Right atrium auricular region (tissue), 2 donors: ENCODE measurements at places on chromosomes 2 and 18. TPM values are rescaled to one million over a fixed set of nuclear protein-coding genes. Genes with fewer than 3 reads are reported as not detected.

DNA sequence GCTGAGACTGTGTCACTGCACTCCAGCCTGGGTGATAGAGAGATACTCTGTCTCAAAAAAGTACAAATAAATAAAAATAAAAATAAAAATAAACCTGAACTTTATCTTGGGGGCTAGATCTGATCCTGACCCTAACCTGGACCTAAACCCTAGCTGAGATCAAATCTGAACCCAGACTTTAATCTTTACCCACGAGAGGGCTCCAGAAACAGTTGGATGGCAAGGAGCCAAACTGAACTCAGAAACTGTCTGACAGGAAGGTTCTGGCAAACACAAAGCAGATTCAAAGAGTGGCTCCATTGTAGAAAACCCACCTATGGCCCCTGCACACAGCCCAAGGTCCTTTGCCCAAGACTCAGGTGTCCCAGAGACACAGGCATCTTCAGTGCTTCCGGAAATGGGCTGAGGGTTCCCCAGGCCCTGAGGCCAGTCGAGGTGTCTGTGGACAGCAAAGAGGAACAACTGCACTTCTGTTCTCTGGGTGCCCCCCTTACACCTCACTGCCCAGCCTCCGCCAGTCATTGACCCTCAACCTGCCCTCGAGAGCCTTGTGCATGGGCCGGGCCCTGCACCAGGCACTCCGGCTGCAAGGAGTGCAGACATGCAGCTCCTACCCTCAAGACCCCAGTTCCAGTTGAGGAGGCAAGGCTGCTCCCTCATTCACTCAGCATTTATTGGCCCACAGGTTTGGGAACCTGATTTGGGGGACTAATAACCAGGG lies 95.2 kb downstream of the TFCP2L1 start:
- no peaks in the 10 kb centered on the region for H3K27me3 ChIP-seq
- no peaks in the 10 kb centered on the region for H3K36me3 ChIP-seq
- no peak for DNase-seq
- no peaks in the 10 kb centered on the region for H3K4me1 ChIP-seq
- H3K27ac ChIP-seq, result no peak overlapping the region

DNA sequence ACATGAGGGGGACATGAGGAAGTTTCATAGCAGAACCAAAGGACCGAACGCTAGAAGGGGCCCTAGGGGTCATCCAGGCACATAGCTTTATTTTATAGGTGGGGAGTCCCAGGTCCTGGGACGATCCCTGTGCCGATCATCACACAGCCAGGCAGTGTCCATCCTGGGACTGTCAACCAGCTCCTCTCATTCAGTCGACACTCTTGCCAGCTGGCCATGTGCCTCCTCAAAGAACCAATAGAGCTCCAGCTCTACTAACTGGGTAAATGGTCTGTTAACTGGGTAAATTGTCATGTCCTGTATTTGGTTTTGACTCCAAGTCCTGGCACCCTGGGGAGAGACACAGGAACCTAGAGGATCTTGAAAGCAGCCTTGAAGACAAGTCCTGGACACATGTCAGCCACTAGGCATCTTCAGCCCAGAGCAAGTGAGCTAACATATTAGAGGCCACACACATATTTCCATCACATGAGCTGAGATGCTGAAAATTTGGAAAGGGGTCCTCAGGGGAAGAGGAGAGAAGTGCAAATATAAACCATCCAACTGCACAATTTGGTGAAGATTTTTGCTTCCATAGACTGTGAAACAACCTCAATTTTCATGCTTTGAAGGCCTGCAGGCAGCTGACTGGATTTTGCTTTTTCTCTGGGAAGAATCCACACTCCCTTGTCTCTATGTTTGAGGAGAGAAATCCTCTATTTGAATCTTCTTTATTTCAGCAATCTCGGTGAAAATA lies 361.1 kb upstream of the SLC14A2 start:
- H3K27ac ChIP-seq, result peak overlapping the region; percentile 34
- H3K27me3 ChIP-seq, result no peaks in the 10 kb centered on the region
- no peaks in the 10 kb centered on the region for H3K36me3 ChIP-seq
- DNase-seq, result no peak
- H3K4me3 ChIP-seq, result no peak overlapping the region

DNA sequence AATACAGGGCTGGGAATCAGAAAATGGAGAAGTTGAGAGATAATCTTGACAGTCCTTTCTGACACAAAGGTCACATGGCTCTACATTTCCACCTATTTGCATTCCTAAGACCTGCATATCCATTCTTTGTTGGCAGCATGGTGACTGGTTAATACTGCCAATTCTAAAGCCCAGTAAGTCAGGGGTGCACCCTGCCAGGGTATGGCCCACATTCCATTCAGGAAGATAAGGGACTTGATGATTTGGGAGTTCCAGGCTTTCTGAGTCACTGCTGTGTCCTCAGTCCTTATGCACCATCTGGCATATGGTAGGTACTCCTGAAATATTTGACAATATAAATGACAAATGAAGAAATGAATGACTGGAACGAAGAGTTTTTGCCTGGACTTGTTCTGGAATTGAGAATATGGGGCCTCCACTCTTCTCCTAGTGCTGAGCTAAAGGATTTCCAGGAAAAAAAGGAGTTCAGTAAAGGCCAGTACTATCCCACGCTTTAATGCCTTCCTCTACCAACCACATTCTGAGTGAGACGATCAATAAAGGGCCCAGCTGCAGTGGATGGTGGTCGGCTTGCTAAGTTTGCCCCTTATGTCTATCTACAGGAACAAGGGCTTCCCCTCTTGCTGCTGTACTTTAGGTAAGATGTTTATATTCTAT lies 31.7 kb upstream of the EIF2AK3 start:
- no peak for DNase-seq
- no peak overlapping the region for H3K4me3 ChIP-seq
- no peaks in the 10 kb centered on the region for H3K36me3 ChIP-seq

- no peak overlapping the region for H3K27ac ChIP-seq
- H3K27me3 ChIP-seq, result no peaks in the 10 kb centered on the region
- no peak for DNase-seq
- H3K4me1 ChIP-seq, result no peaks in the 10 kb centered on the region
These were observed 96.3 kb downstream of the EVA1A start for GRCh38 chr2:75464348-75464946.

DNA sequence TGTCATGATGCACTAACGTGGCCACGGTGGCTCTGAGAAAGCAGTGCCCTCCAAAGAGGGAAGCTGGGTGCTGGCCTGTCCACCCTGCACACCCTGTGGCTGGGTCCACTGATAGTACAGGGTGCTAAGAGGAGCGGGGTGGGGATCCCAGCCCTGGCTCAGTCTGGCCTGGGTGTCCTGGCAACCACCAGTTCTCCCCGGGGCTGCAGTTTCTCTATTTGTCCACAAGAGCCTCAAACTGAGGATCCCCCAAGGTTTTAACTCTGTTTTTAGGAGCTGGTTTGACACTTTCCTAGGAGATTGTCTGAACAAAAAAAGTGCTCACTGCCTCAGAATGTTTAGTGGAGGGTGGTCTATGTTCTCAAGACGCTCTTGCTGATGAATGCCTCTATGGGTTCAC lies 29.0 kb downstream of the EDAR start:
- H3K27me3 ChIP-seq, result no peaks in the 10 kb centered on the region
- no peaks in the 10 kb centered on the region for H3K36me3 ChIP-seq
- H3K4me3 ChIP-seq, result no peak overlapping the region
- peaks cover 19% of the 10 kb centered on the region for H3K4me1 ChIP-seq

DNA sequence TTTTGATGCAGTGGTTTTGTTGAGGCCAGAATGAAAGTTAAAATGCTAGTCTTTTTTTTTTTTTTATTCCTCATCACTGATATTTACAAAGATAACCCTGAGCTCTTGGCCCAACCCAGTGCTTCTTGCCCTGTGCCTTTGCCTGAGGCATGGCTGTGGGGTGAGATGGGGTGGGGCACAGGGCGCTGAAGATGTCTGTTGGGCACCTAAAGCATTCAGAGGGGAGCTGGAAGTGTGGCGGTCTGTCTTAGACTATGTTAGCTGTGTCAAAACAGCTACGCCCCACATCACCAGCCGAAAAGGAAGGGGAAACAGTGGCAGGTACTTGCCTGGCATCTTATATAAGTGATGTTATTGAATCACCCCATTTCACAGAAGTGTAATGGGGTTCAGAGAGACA lies 20.7 kb downstream of the TOGARAM2 start:
- no peak overlapping the region for H3K4me3 ChIP-seq
- no peak for DNase-seq
- H3K36me3 ChIP-seq, result no peaks in the 10 kb centered on the region

DNA sequence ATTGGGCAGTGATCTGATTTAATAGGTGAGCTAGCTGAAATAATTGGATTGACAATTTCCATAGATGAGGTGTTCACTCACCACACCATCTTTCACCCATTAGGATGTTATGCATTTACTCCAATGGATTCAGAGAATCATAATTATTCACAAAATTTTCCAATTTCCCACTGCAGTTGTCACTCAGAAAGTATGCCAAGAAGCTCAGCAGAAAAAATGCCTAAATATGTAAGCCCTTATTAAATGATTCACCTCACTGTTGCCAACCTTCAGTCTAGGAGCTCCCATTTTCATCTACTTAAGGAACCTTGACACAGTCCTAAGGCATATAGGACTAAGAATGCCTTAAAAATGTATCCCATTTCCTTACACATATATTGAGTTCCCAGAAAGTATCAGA lies 94.3 kb downstream of the MBD2 start:
- H3K4me3 ChIP-seq, result no peak overlapping the region
- H3K27me3 ChIP-seq, result no peaks in the 10 kb centered on the region
- DNase-seq, result no peak
- no peaks in the 10 kb centered on the region for H3K4me1 ChIP-seq
- no peak overlapping the region for H3K27ac ChIP-seq
- no peaks in the 10 kb centered on the region for H3K36me3 ChIP-seq

GRCh38 chr18:56492136-56492535 lies 146.3 kb downstream of the TXNL1 start:
- no peak for DNase-seq
- H3K4me3 ChIP-seq, result no peak overlapping the region
- no peaks in the 10 kb centered on the region for H3K27me3 ChIP-seq
- H3K36me3 ChIP-seq, result no peaks in the 10 kb centered on the region
- no peaks in the 10 kb centered on the region for H3K4me1 ChIP-seq
- H3K27ac ChIP-seq, result no peak overlapping the region

- no peak for DNase-seq
- no peaks in the 10 kb centered on the region for H3K36me3 ChIP-seq
- no peaks in the 10 kb centered on the region for H3K27me3 ChIP-seq
- no peak overlapping the region for H3K4me3 ChIP-seq
These were observed 209.8 kb downstream of the PHLPP1 start for GRCh38 chr18:62925031-62925688.

- H3K36me3 ChIP-seq, result no peaks in the 10 kb centered on the region
- no peaks in the 10 kb centered on the region for H3K27me3 ChIP-seq
- no peaks in the 10 kb centered on the region for H3K4me1 ChIP-seq
- no peak overlapping the region for H3K27ac ChIP-seq
These were observed 88.8 kb upstream of the TAF1B start for GRCh38 chr2:9754532-9754887.

GRCh38 chr2:205760157-205760556 lies 77.9 kb downstream of the NRP2 start:
- no peak overlapping the region for H3K27ac ChIP-seq
- no peaks in the 10 kb centered on the region for H3K4me1 ChIP-seq
- no peaks in the 10 kb centered on the region for H3K36me3 ChIP-seq
- H3K4me3 ChIP-seq, result no peak overlapping the region

- H3K4me3 ChIP-seq, result no peak overlapping the region
- H3K36me3 ChIP-seq, result no peaks in the 10 kb centered on the region
- H3K27ac ChIP-seq, result peak overlapping the region; percentile 62
- H3K27me3 ChIP-seq, result no peaks in the 10 kb centered on the region
- peaks cover 32% of the 10 kb centered on the region for H3K4me1 ChIP-seq
- DNase-seq, result no peak
These were observed 6.3 kb downstream of the COL6A3 start for GRCh38 chr2:237407700-237408099.

DNA sequence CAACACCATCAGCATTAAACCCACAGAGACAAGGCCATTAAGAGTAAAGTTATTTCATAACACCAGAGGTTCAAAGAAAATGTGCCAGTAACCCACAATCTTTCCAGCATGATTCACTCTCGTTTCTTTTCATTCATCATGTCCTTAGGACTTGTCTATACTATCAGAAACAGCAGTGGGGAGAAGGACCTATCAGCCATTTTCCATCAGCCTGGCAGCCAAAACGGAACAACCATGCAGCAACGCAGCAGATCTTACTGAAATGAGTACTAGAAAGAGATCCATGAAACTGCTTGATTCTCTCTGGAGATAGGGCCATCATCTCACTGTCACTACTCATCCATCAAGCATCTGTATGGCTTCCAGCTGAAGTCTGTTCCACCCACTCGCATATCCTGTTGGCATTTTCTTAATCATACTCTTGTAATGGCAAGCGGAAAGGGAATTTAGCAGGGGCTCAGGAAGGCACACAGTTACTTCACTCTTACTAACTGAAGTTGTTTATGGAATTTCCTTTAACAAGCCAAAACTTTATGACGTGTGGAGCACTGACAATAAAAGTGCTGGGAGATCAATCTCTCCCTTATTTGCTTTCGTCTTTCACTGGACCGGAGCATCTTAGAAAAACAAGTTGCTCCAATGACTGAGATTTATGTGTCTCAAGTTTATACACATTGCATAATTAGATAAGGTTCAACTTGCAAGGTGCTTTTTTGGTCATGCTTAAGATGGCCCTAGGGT lies 69.7 kb downstream of the EPHA4 start:
- no peaks in the 10 kb centered on the region for H3K27me3 ChIP-seq
- H3K27ac ChIP-seq, result no peak overlapping the region
- H3K4me1 ChIP-seq, result no peaks in the 10 kb centered on the region
- no peak for DNase-seq
- H3K4me3 ChIP-seq, result no peak overlapping the region
- no peaks in the 10 kb centered on the region for H3K36me3 ChIP-seq

DNA sequence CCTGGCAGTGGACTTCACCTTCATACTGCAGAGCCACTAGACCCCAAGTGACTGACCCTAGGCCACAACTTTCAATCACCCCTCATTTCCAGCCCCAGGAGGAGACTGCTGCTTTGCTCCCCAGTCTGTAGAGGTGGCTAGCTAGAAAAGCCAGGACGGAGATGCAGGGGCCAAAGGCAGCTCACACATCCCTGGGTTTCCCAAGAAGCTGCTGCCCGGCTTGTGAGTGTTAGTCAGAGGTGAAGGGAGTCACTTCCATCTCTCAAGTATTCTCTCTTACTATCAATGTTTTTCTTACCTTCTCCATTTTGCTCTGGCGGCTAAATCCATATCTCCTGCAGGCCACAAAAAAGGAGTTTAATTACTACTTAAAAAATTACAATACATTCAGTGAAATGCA lies 36.2 kb downstream of the CCDC93 start:
- peaks cover 7% of the 10 kb centered on the region for H3K4me1 ChIP-seq
- H3K36me3 ChIP-seq, result peaks cover 55% of the 10 kb centered on the region
- H3K27ac ChIP-seq, result no peak overlapping the region
- no peak for DNase-seq
- no peaks in the 10 kb centered on the region for H3K27me3 ChIP-seq

Gene ACTR2
- total RNA-seq, result 41.2 TPM

Gene CPLX4
- total RNA-seq, result not detected

Gene SLC9A4
- total RNA-seq, result not detected

Gene VIT
- 12.3 TPM for total RNA-seq

Gene ALKAL2
- total RNA-seq, result not detected

Gene CFC1
- total RNA-seq, result not detected

Gene ALPP
- total RNA-seq, result not detected

Gene INHBB
- total RNA-seq, result 0.74 TPM
